GM23338 (cell line): ENCODE measurements at places on chromosomes 2 and 18. TPM values are rescaled to one million over a fixed set of nuclear protein-coding genes. Genes with fewer than 3 reads are reported as not detected.
A peak's percentile ranks its signal among the peaks of the same experiment; 100 is the strongest.

DNA sequence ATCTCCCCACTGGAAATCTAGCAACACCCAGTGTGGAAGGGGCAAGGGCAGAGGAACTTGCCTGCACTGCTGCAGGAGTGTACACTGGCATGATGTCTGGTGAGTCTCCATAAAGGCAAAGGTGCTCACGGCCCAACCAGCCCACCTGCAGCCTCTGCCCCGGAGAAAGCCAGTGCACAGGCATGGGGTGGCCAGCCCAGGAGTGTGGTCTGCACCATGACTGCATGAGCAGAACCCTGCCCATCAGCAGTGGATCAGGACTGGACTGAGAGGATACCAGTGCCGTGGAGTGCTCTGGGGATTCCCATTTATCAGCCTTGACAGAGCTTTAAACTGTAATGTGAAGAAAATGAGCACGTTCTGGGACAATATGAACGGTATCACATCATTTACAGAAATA is 342.6 kb upstream of the HS6ST1 start:
- no peaks in the 10 kb centered on the region for H3K27me3 ChIP-seq
- H3K36me3 ChIP-seq: no peaks in the 10 kb centered on the region
- H3K4me1 ChIP-seq: 0 out of 2 replicates have a peak, but pooled peaks cover 5% of the 10 kb centered on the region
- no peak overlapping the region for H3K27ac ChIP-seq
- H3K4me3 ChIP-seq: no peak overlapping the region
- no peak for DNase-seq

- H3K27ac ChIP-seq: no peak within 1 kb of the TSS
- H3K4me1 ChIP-seq: no peaks in the 10 kb centered on the region
- peaks cover 62% of the 10 kb centered on the region for H3K27me3 ChIP-seq
- no peaks in the 10 kb centered on the region for H3K36me3 ChIP-seq
- peak; percentile 93 for DNase-seq
Measured at GRCh38 chr18:57803103-57803969, at the start of gene ATP8B1. Gene ATP8B1 (minus strand): TSS chr18:57803315. CDS start chr18:57731807, 71,508 bp downstream.

GDF7 gene
- 0.19 and 0.52 TPM in 2 replicates for total RNA-seq

SPC25 gene
- 23.4 and 24.7 TPM in 2 replicates for total RNA-seq

CCDC121 gene
- total RNA-seq: 1.7 and 1.9 TPM in 2 replicates

- H3K36me3 ChIP-seq: 0 out of 2 replicates have a peak, but pooled peaks cover 4% of the 10 kb centered on the region
- no peaks in the 10 kb centered on the region for H3K27me3 ChIP-seq
- H3K27ac ChIP-seq: no peak overlapping the region
- no peaks in the 10 kb centered on the region for H3K4me1 ChIP-seq
- no peak for DNase-seq
- H3K4me3 ChIP-seq: no peak overlapping the region
Measured at GRCh38 chr2:76180676-76181075, 470.0 kb upstream of the GCFC2 start.

DNA sequence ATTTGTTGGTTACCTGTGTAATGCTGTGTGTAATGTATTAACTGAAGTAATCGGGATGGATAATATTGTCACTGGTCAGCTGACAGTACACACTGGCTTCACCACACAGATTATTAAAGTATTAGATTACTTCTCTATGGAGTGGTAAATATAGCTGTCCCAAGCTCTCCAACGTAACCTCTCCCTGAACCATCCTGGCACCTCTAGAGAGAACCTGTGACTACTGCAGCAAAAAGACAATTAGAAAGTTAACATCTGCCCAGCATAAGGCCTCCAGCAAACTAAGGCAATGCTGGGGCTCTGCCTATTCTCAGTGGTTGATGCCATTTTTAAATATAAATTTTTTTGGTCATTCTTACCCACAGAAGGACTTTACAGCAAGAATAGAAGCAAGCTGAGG is 351.3 kb downstream of the GPD2 start:
- H3K36me3 ChIP-seq: no peaks in the 10 kb centered on the region
- H3K27ac ChIP-seq: no peak overlapping the region

DNA sequence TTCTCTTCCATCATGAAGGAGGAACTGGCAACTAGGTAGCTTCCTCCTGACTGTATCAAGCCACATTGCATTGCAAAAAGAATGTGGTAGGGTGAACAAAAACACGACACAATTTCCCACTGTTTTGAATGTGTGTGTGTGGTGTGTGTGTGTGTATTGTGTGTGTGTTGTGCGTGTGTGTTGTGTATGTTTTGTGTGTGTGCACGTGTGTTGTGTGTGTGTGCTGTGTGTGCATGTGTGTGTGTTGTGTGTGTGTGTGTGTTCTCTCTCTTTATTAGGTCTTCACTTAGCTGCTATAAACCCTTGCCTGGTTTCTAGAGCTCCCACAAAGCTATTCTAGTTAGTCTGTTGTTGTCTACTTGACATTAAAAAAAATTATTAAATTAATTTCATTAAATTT is 550.0 kb upstream of the GYPC start:
- H3K27ac ChIP-seq: no peak overlapping the region
- DNase-seq: no peak
- no peaks in the 10 kb centered on the region for H3K27me3 ChIP-seq

SLC14A1 gene
- total RNA-seq: 0.21 TPM in 1 of 2 replicates, not detected in the other

DNA sequence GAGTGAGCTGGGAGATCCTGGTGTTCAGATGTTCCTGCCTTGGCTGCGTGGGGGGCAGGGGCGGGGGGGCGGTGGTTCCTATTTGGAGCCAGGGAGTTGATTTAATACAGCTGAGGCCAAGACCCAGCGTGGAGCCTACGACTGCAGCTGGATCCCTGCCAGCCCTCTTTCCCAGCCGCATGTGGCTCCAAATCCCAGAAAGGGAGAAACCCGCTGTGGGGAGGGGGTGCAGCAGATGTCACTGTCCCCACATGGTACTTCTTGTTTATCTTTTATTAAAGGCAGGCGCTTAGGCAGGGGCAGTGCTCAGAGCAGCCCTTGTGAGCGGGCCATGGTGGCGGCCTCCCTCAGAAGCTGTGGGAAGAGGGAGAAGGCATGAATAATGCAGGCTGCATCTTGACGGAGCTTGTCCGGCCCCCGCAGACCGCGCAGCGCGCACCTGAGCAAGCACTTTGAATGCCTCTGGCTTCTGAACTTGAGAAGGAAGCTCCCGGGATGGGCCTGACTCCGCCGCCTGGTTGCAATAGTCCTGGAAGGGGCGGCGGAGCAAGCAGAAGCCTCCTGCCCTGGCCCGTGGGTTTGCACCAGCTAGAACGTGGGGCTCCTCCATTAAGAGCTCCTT is 112.1 kb downstream of the GLI2 start:
- no peaks in the 10 kb centered on the region; the same call in 1 of the 2 replicates for H3K4me1 ChIP-seq
- DNase-seq: no peak
- H3K27ac ChIP-seq: no peak overlapping the region

- no peaks in the 10 kb centered on the region for H3K4me1 ChIP-seq
- no peaks in the 10 kb centered on the region for H3K27me3 ChIP-seq
- DNase-seq: no peak
- no peak overlapping the region for H3K4me3 ChIP-seq
- no peak overlapping the region for H3K27ac ChIP-seq
Measured at GRCh38 chr2:150133623-150134022, 353.8 kb downstream of the RND3 start.

GRCh38 chr2:240624011-240624949 is 1.0 kb upstream of the GPR35 start:
- no peaks in the 10 kb centered on the region for H3K36me3 ChIP-seq
- no peak overlapping the region for H3K27ac ChIP-seq
- H3K27me3 ChIP-seq: no peaks in the 10 kb centered on the region
- no peak overlapping the region for H3K4me3 ChIP-seq

DNA sequence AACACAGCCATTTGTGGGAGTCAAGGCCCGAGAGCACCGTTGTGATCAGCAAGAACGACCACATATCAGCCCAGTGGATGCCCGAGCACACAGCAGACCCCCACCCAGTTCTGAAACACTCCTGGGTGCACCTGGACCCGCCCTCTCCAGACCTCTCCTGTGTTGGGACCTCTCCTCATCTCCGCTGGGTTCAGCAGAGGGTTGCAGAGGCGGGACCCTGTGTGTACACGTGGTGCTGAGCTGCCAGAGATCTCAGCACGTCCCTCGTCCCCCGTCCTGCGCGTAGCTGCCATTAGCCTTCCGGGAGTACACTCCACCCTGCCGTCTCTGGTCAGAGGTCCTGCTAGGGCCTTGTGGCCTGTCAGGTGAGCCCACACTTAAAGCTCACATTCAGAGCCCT is 51.7 kb downstream of the ADI1 start:
- H3K4me1 ChIP-seq: no peaks in the 10 kb centered on the region
- H3K4me3 ChIP-seq: no peak overlapping the region
- H3K27me3 ChIP-seq: no peaks in the 10 kb centered on the region
- no peak for DNase-seq
- no peaks in the 10 kb centered on the region for H3K36me3 ChIP-seq
